ENCODE measurements at places on chromosomes 1 and 21.

DNA sequence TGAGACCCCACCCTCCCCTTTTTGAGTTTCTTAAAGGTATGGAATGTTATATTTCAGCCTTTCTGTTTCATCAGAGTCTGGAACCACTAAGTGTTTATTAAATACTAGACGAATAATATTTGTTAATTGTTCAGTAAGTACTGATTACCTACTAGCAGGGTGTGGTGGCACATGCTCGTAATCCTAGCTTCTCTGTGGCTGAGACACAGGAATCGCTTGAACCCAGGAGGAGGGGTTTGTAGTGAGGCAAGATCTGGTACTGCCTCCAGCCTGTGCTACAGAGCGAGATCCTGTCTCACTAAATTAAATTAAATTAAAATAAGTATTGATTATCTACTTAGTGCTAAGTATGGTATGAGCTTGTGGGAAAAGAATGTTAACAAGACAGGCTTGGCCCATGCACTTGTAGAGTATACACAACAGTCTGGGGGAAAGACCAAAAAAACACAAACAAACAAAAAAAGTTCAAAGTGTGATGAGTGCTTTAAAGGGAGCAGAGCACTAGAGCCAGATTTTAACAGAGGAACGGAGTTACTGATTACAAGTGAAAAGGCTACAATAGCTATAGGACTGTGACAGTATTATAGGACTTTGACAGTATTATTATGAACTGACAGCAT is 2.4 kb downstream of the CEPT1 start:
- DNase-seq = no peak

- no peak for DNase-seq
Measured at GRCh38 chr21:33244779-33245105, 15.0 kb downstream of the IFNAR2 start.

- peak; percentile 68 for DNase-seq
Measured at GRCh38 chr1:223726380-223727001, 14.2 kb downstream of the CAPN2 start.

GRCh38 chr1:151756291-151756690 is 7.0 kb downstream of the MRPL9 start:
- DNase-seq = no peak

GRCh38 chr21:38787461-38788274 is 18.1 kb upstream of the ETS2 start:
- DNase-seq = no peak

DNA sequence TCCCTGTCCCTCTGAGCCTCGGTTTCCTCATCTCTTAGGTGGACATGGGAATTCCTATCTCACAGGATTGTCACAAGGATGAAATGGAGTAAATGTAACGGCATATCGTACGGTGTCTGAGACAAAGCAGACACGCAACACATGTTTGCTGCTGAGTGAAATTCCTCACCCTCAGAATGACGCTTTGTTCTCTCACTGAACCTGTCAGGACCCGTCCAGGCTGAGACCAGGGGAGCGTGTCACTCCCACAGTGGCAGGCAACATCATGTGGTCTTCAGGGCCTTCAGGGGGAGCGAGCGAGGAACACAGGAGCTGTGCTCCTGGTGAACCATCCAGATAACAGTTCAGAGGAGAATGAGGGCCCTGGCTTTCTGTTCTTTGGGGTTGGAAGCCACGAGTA is 74.2 kb downstream of the TOMM20 start:
- no peak for DNase-seq

DNA sequence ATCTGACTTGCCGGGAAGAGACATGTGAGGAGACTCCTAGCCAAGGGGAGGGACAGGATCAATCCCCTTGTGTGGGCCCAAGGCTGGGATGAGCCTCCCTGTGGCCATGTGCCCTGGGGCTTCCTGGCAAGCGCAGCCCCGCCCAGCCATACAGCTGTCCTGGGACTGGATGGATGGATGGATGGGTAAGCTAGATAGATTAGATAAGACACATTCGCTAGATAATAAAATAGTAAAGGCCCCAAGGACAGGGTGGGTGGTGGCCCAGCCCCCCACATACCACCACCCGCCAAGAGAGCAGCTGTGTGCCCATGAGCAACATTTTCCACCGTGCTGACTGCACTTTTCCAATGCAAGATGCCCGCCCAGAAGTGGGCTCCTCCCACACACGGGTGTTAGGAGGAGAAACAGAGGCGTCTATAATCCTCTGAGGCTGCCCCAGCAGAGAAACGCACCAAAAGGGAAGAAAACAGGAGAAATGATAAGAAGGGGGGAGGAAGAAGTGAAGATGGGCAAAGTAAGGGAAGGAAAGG is 25.1 kb downstream of the ZBTB17 start:
- peak; percentile 89 for DNase-seq

DNA sequence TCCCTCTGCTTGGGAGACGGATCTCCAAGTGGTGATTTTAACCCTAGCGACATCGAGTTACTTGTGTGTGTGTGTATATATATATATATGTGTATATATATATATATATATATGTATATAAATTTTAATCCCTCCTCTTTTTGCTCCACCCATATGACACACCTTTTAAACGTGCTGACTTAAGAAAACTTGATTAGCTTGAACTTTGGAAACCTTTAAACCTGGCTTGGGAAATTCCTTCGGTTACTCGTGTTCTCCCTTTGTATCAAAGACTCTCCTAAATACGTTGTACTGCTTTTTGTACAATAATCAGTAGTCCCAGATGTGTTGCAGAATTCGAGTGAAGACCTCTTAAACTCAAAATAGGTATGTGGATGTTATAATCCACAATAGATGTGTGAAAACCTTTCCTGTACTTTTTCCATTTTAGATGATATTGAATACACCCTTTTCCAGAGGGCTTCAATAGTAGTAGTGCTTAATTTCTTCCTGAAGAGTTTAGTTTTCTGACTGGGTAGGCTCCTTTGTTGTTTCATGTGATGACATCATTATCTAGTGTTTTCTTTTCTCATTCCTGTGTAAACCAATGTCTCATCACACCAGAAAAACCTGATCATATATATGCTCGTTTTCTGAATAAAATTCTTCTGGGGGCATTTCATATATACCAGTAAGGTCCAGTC is 1.4 kb downstream of the RNF11 start:
- no peak for DNase-seq

DNA sequence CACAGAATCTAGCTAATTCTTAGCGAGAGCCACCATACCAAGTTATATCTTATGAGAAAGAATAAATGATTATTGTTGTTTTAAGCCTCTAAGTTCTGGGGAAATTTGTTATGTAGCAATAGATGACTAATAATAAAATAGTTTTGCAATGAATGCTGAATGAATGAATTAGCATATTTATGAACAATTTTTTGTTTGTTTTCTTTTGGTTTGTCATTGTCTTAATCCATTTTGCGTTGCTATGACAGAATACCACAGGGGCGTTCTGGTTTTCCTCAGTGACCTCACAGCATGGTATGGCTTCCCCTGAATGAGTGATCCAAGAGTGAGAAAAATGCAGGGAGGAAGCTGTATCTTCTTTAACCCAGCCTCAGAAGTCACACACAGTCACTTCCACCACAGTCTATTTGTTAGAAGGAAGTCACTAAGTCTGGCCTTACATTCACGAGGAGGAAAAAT is 53.8 kb upstream of the HPDL start:
- DNase-seq = no peak

DNA sequence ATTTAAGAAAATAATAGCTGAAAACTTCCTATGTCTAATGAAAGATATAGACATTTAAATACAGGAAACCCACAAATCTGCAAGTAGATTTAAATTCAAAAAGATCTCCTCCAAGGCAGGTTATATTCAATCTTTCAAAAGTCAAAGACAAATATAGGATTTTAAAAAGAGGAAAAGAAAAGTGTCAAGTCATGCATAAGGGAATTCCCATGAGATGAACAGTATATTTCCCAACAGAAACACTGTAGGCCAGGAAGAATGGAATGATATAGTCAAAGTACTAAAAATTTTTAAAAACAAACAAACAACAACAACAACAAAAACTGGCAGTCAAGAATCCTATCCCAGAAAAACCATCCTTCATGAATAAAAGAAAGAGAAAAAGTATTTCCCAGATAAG is 806.5 kb upstream of the BRINP3 start:
- no peak for DNase-seq

- no peak for DNase-seq
Measured at GRCh38 chr1:242081446-242081845, 82.5 kb upstream of the MAP1LC3C start.

GRCh38 chr1:204036882-204037655 is 35.8 kb upstream of the SOX13 start:
- DNase-seq = no peak

DNA sequence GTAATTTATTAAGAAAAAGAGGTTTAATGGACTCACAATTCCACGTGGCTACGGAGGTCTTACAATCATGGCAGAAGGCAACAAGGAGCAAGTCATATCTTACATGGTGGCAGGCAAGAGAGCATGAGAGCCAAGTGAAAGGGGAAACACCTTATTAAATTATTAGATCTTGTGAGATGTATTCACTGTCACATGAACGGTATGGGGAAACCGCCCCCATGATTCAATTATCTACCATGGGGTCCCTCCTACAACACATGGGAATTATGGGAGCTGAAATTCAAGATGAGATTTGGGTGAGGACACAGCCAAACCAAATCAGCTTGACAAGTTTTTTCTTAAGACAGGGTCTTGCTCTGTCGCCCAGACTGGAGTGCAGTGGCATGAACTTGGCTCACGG is 14.3 kb downstream of the DAP3 start:
- no peak for DNase-seq

DNA sequence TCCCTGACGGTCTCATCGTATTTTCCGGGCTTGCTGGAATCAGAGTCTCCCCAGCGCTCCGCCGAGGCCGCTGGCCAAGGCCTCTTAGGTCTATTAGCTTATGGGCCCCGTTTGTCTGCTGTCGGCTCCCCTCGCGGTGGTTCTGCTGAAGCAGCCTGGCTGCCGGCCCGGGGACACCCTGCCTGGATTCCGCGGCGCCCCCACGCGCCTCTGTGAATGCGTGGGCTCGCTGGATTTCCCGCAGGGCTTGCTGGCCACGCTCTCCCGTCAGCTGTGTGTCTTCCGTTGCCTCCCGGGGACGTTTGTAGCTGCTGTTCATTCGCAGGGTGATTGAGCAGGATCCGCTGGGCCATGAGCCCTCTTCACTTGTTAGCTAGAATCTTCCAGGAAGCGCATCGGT is 8.4 kb downstream of the LRRC3 start:
- DNase-seq = no peak

Data from CD4-positive, alpha-beta memory T cell (primary cell).